Tibial nerve (tissue), 4 donors: ENCODE measurements at places on chromosomes 12 and 14. TPM values are rescaled to one million over a fixed set of nuclear protein-coding genes. Genes with fewer than 3 reads are reported as not detected.

Gene LRRC43
- total RNA-seq: 1.3 TPM

Gene CEP170B
- total RNA-seq: 10.1 TPM

DNA sequence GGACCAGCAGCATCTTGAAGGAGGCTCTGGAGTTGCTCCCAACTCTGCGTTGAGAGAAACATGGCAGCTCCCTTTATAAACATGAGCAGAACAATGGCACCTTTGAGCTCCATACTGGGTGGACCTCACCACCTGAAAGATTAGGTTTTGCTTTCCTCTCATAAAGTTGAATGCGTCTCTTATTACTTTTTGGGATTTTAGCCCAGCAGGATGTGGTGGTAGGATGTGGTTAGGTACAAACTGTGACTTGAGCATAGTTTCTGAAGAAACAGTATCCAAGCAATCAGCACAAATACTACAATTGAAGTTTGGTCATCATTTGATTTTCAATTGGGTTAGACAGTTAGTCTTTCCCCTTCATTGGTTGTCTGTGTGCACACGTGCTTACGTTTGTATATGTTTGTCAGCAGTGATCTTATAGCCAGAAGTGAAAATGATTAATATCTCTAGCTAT lies at the start of gene PRR4:
TSS of gene PRR4 (minus strand) at position 51 of the 454 bp plus-strand sequence. CDS start at position 13, 38 bp downstream.
- DNase-seq: no peak
- peaks cover 31% of the 10 kb centered on the region for H3K36me3 ChIP-seq
- no peak within 1 kb of the TSS for H3K27ac ChIP-seq
- H3K4me1 ChIP-seq: peaks cover 5% of the 10 kb centered on the region

DNA sequence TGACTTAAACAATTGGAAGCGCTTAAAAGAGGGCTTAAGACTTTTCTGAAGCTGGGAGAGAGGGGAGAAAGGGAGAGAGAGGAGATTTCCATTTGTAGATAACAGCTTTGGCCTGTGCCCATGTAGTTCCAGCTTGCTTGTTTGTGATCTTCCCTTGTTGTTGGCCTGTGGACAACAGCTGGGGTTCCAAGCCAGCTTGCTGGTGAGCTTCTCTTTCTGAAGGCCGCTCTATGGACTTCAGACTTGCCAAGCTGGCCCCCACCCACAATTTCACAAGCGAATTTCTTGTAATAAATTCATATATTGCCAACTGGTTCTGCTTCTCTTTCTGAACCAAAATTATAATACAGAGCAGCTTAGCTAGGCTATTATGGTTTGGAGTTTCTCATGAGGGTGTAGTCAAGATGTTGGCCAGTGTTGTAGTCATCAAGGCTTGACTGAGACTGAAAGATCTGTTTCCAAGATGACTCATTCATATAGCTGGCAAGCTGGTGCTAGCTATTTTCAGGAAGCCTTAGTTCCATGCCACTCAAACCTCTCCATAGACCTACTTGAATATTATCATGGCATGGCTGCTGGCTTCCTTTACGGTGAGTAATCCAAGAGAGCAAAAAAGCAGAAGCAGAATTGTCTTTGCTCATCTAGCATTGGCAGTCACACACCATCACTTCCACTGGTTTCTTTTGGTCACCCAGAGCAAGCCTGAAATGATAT lies 89.4 kb downstream of the ATP23 start:
- no peak overlapping the region for H3K27ac ChIP-seq
- H3K4me1 ChIP-seq: no peaks in the 10 kb centered on the region
- H3K4me3 ChIP-seq: no peak overlapping the region

DNA sequence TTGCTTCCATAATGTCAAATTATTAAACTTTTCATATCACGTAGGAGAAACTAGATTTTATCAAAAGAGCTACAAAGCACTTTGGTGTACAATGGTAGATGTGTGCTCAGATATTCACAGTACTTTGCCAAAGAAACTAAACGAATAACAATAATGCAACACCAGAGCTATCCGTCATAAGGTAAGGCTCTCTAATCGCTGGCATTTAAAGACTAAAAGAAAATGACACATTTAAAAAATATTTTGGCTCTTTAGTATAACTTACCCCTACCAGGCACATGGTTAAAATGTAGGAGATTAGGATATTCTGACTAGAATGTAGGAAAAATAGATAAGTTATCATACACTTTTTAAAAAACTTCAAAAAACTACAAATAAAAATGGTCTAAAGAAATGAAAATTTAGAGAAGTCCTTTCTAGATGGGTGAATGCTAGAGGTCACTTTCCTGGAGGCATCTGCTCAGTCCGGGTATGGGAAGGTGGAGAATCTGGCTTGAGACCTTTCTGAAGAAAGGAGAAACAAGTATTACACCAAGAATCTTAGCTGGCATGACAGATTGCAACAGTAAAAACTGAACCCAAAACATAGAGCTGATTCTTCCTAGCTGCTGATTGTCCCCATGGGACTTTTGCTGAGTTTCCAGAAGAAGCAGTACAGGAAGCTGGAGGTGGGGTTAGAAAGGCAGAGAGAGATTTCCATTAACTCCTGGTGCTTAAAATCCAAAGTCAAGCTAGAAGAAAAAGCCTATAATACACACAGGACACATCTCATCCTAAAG lies 67.9 kb downstream of the FAR2 start:
- H3K36me3 ChIP-seq: no peaks in the 10 kb centered on the region
- no peak overlapping the region for H3K27ac ChIP-seq
- no peaks in the 10 kb centered on the region for H3K27me3 ChIP-seq
- no peak for DNase-seq
- no peaks in the 10 kb centered on the region for H3K4me1 ChIP-seq
